ENCODE measurements at places on chromosomes 2 and 18.

GRCh38 chr2:102664471-102664909 is 45.1 kb downstream of the SLC9A2 start:
- no peak for DNase-seq

DNA sequence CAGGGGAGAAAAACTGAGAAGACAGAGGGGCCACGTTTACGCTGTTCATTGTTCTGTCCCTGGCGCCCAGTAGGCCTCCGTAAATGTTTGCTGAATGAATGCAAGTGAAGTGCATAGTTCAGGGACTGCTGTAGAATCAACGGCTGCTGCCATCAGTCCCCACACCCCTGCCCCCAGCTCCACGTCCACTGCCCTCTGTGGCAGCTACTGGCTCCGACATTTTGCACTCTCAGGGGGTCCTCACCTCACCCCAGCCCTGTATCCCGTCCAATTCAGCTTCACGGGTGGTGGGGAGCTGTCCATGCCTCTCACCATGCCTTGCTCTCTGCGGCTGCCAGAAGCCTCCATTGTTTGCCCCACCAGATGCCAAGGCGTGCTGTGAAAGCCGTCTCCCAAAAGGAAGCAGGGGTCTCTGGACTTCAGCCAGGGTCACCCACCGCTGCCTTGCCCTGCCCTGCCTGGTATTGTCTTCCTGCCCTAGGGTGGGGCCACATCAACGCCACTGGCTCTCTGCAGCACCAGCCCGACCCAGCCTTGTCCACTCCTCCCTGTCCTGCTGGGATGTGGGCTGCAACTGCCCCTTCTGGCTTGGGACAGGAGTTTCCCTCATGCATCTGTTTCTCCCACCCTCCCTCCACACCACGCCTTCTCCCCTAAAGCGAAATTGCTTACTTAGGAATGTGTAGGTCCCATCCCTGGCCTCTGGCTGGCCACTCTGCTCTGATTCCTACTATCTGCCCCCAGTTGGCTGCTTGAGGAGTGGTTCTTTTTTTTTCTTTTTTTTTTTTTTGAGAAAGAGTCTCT is 86.0 kb downstream of the RHOB start:
- DNase-seq: no peak

GRCh38 chr2:160474891-160475787 is 18.5 kb downstream of the RBMS1 start:
- DNase-seq: no peak

DNA sequence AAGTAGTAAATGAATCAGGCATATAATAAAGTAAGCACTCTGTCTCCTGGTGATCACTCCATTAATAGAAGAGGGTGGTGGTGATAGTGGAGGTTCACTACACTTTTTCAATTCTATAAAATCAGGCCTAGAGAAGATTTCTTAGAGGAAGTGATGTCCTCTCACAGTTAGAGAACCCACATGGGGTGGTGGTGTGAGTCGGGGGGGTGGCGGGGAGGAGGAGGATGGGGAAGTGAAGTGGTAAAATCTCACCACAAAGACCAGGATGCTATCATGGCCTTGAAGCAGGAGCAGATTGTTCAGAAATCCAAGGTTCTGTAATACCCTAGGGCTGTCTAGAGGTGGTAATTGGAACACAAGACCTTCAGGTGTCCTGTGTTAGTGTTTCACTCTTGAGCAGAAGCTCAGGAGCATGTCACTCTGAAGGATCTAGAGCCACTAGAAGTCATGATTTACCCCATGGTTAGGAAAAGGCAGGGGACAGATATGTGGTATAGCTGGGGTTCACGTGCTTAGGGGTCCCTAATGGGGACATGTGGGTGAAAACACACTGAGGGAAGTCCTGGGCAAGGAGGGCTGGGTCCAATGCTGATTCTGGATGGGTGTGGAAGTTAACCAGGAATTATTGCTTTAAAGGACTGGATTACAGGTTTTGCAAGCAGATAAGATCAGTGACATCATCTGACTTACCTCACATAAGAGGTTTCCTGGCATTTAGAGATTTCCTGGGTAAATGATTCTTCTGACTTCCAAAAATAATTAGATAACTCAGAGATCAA is 31.0 kb downstream of the RNF125 start:
- peak; percentile 19 for DNase-seq

- no peak for DNase-seq
These were observed 22.1 kb downstream of the TNP1 start for GRCh38 chr2:216837740-216838139.
